ENCODE measurements at places on chromosomes 6 and 20. TPM values are rescaled to one million over a fixed set of nuclear protein-coding genes. Genes with fewer than 3 reads are reported as not detected.

TINAG gene
- total RNA-seq, result not detected

ESF1 gene
- 10.4 TPM for total RNA-seq

RPP21 gene
- 66.9 TPM for total RNA-seq

HLA-DRA gene
- not detected for total RNA-seq

CASS4 gene
- not detected for total RNA-seq

CCN6 gene
- 0.31 TPM for total RNA-seq
